ENCODE measurements at places on chromosomes 7 and 10. TPM values are rescaled to one million over a fixed set of nuclear protein-coding genes. Genes with fewer than 3 reads are reported as not detected.

The SLC29A4 gene
- 23.4 TPM for total RNA-seq

DNA sequence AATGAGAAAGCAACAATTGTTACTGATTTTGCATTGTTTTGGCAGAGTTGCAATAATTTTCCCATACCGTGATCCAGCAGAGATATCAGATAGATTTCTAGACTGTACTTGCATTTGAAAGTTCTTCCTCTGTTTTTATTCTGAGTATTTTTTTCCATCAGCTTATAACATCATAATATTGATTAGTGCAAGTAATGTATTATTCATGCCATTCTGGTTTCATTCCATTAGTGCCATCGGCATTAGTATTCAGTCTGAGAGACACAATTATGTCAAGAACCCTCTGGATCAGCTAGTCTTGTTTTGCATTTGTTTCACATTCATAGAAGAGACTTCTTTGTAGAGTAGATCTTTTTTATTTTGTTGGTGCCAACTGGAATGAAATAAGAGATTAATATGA, 304.0 kb downstream of the BBS9 start:
- no peak for DNase-seq

- no peak for DNase-seq
Observed at GRCh38 chr7:139018910-139019309, 16.9 kb downstream of the ZC3HAV1L start.

The FGF8 gene
- not detected for total RNA-seq

DNA sequence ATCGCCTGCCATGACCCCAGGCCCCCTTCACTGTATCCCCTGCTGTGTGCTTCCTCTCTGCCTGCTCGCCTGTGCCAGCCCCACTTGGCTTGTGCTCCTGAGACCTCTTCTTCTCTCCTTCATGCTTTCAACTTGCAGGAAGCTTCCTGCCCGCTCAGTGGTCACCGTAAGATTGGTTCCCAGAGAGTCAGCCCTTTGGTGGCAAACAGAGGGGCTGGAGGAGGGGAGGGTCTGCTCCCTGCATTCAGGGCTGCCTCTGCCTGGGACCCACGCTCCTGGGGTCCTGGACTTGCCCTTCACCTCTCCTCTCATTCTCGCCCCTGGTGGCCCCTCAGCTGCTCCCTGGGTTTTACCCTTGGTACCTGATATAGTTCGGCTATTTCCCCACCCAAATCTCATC, 45.8 kb upstream of the ZNF32 start:
- no peak for DNase-seq

DNA sequence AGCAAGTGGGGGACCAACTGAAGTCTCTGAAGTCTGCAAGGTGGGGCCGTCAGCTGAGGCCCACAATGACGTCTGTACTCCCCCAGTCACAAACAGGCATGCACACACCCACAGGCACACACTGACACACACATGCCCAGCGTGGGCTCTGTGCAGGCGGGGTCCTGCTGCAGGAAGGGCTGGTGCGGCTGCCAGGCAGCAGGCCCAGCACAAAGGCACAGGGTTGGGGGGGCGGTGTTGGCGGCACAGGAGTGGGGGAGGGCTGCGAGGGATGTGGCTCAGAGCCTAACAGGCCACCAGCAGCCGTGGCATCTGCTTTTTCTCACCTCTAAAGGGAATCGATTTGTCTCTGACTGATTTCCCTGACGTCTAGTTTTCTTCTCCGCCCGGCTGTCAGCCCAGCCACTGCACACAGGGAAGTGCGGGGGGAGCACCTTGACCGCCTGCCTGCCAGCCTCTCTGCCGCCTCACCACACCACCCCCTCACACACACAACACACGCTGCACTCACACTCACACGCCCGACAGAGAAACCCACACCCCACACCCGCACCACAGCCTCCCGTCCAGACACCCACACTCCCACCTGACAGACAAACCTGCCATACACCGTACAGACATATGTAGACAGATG, 43.5 kb upstream of the ZMIZ1 start:
- peak; percentile 42 for DNase-seq

The SLC39A12 gene
- total RNA-seq, result not detected

- DNase-seq, result no peak
Observed at GRCh38 chr7:30659312-30659711, 22.9 kb downstream of the CRHR2 start.

DNA sequence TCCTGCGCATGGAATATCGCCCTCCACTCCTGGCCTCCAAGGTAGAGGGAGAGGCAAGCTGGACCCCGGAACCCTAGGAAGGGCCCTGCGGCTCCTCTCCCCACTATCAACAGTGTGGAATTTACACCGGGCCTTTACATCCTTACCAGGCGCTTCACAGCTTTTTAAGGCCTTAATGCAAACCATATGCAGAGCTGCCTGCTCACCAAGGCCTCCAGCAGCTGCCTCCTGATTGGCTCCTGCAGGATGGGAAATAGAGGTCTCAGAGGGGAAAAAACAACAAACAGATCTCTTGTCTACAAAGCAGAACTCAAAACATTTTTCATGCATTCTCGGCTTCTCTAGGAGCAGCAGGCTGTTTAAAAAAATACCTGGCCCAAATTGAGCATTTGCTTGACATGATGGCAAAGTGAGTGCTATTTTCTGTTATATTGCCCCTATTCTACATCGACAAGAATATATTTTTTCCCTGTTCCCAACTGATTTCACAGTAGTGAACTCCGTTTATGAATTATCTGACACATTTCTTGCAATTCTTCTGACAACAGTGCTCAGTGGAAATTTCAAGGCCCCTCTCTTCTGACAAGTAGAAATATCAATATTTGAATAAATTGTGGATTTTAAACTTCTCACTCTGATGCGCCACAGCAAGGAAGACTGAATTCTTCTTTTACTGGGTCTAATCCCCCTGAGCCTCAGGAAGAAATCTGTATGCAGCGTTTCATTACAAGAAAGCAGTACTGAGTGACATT, 51.7 kb downstream of the EBF3 start:
- no peak for DNase-seq

GRCh38 chr7:137146012-137146455, 197.5 kb downstream of the PTN start:
- no peak for DNase-seq

- DNase-seq, result no peak
Observed at GRCh38 chr10:96450529-96451207, 63.1 kb downstream of the TLL2 start.

- DNase-seq, result no peak
Observed at GRCh38 chr7:1053816-1054370, 9.5 kb downstream of the GPR146 start.

- no peak for DNase-seq
Observed at GRCh38 chr10:77644557-77645243, 7.1 kb upstream of the KCNMA1 start.

DNA sequence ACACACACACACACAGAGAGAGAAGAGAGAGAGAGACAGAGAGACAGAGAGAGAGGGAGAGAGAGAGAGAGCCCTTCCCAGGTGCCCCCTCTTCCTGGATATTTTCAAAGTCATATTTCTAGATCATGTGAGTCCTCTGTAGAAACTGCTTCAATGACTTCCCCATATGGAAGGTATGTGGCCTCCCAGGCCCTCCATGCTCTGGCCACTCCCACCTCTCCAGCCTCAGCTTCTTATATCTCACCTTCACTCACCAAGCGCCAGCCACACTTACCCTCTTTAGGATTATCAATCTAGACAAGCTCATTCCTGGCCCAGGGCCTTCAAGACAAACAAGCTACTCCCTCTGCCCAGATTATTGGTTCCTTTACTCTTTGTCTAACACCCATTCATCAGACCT, 259.7 kb downstream of the MTERF1 start:
- DNase-seq, result no peak

DNA sequence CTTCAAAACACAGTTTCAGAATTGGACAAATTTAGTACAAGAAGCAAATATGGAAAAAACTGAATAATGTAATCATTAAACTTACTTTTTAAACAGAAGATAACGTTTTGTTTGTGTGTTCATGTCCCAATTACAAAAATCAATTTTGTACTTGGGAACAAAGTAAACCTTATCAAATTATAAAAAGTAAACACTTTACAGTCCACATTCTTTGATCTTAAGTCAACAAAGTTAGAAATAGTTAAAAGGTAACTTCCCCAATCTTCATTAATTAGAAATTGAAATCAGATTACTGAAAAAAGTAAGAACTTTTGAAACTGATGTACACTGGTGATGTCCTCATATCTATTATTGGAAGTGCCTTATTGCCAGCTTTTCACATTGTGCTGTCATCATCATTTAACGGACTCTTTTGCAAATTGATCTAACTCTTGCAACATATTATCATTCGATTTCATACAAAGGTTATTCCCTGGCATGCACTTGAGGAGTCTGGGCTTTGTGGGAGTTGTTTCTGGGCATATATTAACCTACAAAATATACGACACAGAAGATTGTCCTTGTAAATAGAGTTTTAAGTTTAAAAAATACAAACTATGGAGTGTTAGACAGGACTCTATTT, 15.1 kb upstream of the CYP2E1 start:
- DNase-seq, result no peak

DNA sequence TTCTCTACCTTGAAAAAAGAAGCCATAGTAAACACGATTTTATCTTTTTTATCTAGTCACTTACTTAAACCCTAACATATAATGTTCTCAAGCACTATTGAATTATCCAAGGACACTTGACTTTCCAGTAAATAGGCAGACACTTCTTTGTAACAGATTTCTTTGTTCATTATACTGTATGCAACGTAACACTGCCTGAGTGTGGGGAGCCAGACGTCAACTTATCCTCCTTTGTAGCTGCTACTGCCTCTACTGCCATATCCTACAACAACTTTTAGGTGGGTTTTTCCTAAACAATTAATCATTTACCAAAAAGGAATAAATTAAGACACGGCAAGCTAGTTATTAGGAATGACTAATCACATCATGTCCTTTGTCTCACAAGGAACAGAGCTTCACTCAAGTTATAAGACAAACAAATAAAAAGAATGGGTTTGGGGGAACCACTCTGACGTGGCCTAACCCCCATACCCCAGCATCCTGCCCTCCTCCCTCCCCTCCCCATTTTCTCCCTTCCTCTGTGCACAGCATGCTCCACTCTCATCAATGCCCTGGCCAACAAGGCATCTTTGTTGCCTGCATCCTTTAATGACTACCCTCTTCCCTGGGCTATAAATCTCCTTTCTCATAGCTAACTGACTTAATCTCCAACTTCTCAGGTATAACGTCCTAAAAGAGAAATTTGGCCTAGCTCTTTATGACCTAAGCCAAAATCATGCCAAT, 43.3 kb downstream of the DOCK4 start:
- no peak for DNase-seq

GRCh38 chr7:133934262-133934976, 192.7 kb upstream of the LRGUK start:
- no peak for DNase-seq

DNA sequence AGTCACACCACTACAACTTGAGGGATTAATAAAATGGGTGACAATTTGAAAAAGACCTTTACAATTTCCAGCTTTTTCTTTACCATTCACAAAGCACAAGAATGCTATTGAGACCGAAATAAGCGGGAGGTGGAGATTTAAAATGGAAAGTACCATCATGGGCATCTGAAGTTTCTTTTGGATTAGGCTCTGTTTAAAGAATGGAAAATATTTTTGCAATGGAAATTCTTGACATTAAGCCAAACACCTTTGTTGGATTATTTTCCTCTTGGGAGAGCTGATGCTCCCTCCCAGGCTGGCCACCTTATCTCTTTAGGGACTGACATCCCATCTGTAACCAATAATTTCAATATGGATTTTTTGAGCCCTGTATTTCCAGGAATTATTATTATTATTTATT, 62.5 kb downstream of the BPGM start:
- DNase-seq, result no peak

The NUTM2B gene
- 1.3 TPM for total RNA-seq

The STEAP4 gene
- 5.2 TPM for total RNA-seq

The PTPN12 gene
- total RNA-seq, result 46.6 TPM

GRCh38 chr10:50837095-50837494, 48.3 kb downstream of the A1CF start:
- DNase-seq, result no peak

The FAM25G gene
- 2.7 TPM for total RNA-seq

DNA sequence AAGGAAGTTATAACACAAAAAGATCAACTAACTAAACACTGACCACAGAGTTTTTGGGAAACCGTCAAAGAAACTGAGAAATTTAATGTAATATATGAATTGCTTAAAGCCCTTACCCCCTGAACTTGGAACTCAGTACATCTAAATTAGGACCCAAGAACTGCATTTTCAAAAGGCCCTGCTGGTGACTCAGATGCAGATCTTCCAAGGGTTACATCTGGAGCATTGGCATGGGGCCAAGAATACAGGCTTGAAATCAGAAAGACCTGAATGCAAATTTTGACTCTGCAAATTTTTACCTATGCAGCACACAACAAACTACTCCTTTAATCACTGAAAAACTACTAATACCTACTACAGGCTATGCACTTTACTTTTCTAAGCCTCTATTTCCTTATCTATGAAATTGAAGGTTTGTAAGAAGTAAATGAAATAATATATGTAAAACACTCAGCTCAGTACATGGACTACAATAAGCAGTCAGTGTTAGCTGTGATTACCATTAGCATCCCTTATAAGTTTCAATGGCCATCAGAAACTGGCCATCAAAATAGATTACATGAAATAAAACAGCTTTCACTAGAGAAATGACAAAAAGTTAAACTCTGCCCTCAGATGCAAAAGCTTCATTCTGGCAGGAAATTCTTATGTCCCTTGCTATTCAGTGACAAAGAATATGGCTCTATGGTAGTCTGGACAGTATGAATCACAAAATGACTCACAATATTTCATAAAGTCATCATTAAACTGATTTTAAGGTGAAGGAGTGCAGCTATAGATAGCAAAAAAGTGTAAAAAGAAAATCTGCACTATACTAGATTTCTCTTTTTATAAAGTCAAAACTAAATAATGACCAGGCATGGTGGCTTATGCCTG, 43.6 kb downstream of the NSUN6 start:
- DNase-seq, result no peak

The GHRHR gene
- not detected for total RNA-seq

DNA sequence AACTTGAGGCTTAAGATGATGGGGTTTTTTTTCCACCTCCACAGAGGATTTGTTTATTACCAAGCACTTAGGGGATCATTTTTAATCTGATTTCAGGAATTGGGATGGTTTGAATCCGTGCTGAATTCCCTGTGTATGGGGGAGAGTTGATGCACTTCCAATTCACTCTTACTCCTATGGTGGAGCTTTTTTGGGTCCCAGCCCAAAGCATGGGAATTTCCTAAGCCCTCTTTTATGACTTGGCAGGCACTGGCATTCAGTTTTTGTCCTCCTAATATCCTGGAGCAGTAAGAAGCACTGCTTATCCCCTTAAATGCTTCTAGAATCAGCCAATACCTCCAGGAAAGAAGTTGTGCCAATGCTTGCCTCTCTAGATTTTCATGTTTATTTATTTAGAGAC, 78.7 kb downstream of the HYCC1 start:
- DNase-seq, result no peak
